ENCODE measurements at places on chromosomes 2 and 18. TPM values are rescaled to one million over a fixed set of nuclear protein-coding genes. Genes with fewer than 3 reads are reported as not detected.

GRCh38 chr2:46309052-46309953, 12.1 kb downstream of the EPAS1 start:
- DNase-seq: no peak

Gene TMEM37
- 7.8 TPM for polyA plus RNA-seq

Gene UPP2
- not detected for polyA plus RNA-seq

Gene TTC31
- polyA plus RNA-seq: 20.9 TPM

Measured in urinary bladder (tissue), 4 donors.